Panc1 (cell line): ENCODE measurements at places on chromosomes 1 and 21.

- H3K4me1 ChIP-seq: no peaks in the 10 kb centered on the region
- DNase-seq: no peak
- H3K27ac ChIP-seq: no peak overlapping the region
- no peaks in the 10 kb centered on the region for H3K27me3 ChIP-seq
Observed at GRCh38 chr1:26553942-26554682, 24.6 kb downstream of the RPS6KA1 start.

- no peaks in the 10 kb centered on the region for H3K27me3 ChIP-seq
- peaks cover 16% of the 10 kb centered on the region for H3K4me1 ChIP-seq
- no peak overlapping the region for H3K4me3 ChIP-seq
- no peak for DNase-seq
- H3K36me3 ChIP-seq: no peaks in the 10 kb centered on the region
Observed at GRCh38 chr1:155499953-155500639, 62.5 kb downstream of the ASH1L start.

- H3K4me1 ChIP-seq: no peaks in the 10 kb centered on the region
- H3K27ac ChIP-seq: no peak overlapping the region
- no peaks in the 10 kb centered on the region for H3K27me3 ChIP-seq
- no peaks in the 10 kb centered on the region for H3K36me3 ChIP-seq
- H3K4me3 ChIP-seq: no peak overlapping the region
Observed at GRCh38 chr1:89396902-89397301, 33.0 kb downstream of the GBP6 start.

DNA sequence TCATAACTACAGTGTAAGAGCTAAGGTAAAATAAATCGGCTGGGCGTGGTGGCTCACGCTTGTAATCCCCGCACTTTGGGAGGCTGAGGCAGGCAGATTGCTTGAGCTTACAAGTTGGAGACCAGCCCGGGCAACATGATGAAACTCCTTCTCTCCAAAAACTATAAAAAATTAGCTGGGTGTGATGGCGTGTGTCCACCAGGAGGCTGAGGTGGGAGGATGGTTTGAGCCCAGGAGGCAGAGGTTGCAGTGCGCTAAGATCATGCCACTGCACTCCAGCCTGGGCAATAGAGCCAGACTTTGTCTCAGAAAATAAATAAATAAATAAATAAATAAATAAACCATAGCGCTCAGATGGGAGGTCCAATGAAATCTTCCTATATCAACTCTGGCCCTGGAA, 16.7 kb upstream of the FAM110D start:
- H3K36me3 ChIP-seq: no peaks in the 10 kb centered on the region
- no peak for DNase-seq
- peak overlapping the region; percentile 35; the same call in 1 of the 2 replicates for H3K27ac ChIP-seq
- H3K27me3 ChIP-seq: no peaks in the 10 kb centered on the region
- peak overlapping the region; percentile 43 for H3K4me3 ChIP-seq

GRCh38 chr1:109642626-109643025, 13.3 kb upstream of the GSTM4 start:
- peaks cover 8% of the 10 kb centered on the region; the same call in 1 of the 2 replicates for H3K4me1 ChIP-seq
- no peak overlapping the region for H3K4me3 ChIP-seq
- H3K36me3 ChIP-seq: no peaks in the 10 kb centered on the region
- no peak overlapping the region for H3K27ac ChIP-seq
- DNase-seq: no peak
- H3K27me3 ChIP-seq: no peaks in the 10 kb centered on the region

DNA sequence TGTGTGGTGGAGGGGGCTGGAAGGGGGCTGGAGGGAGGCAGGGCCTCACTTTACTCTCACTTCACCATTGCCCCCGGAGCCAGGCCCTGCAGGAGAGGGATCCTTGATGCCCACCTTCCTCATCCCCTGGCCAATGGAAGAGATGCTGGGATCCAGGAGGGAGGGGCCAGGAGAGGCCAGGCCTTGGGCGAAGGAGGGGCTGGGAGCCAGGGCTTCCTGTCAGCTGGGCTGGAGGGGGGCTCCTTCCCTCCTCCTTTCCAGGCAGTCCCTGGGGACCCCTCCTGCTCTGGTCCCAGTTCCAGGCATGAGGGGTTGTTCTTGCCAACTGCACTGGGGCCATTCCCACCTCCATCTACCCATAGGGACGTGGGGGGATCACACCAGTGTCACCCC, 5.7 kb downstream of the AHDC1 start:
- H3K27ac ChIP-seq: no peak overlapping the region
- no peaks in the 10 kb centered on the region for H3K36me3 ChIP-seq
- no peak overlapping the region for H3K4me3 ChIP-seq
- DNase-seq: no peak

DNA sequence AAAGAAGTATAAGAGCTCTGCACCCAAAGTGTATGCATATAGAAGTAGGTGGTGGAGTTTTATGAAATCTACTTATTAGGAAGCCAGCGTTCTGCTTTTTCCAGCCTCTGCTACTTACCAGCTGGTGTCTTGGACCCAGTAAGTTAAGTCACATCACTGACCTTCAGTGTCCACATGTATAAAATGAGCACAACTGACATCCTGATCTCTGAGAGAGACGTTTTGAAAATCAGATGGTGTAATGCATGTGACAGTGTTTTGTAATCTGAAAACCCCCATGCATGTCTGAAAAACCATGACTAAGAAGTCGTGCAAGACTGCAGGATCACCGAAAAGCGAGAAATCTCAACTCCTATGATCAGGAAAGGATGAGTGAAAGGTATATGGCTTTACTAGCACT, 2.0 kb downstream of the CR1 start:
- H3K4me1 ChIP-seq: no peaks in the 10 kb centered on the region
- H3K36me3 ChIP-seq: no peaks in the 10 kb centered on the region
- no peak overlapping the region for H3K4me3 ChIP-seq
- H3K27ac ChIP-seq: no peak overlapping the region

- no peaks in the 10 kb centered on the region for H3K4me1 ChIP-seq
- H3K27ac ChIP-seq: no peak overlapping the region
- H3K4me3 ChIP-seq: no peak overlapping the region
- DNase-seq: no peak
- no peaks in the 10 kb centered on the region; the same call in 1 of the 2 replicates for H3K36me3 ChIP-seq
- peaks cover 3% of the 10 kb centered on the region; the same call in 1 of the 2 replicates for H3K27me3 ChIP-seq
Observed at GRCh38 chr1:153233448-153233847, 16.1 kb downstream of the PRR9 start.

DNA sequence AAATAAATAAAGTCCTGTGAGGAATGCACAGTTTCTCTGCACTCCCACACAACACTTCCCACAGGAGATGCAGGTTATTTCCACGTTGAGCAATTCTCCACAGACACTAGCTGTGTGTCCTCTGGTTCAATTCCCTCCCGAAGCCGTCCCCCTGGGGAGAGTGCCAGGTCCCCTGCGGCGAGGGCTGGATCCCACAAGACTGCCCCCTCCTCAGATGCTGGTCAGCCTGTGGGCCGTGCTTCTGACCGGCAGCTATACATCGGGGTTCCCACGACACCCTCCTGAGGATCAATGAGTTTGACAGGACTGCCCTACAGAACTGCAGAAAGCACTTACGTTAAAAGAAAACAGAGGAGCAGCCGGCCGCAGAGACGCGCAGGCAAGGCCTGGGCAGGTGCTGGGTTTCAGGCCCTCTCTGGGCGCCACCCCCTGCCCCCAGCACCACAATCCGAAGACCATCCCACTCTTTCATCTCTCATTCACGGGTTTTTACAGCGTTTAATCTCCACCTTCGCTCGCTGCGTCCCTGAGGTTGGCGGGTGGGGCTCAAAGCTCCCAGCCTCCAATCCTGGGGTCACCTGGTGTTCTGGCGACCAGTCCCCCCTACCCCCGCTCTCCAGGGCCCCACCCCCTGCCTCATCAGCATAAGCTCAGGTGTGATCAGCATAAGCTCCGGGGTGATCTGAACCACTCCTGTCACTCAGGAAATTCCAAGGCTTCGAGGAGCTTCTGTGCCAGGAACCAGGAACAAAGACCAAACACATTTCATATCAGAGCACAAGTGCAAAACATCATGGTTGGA, 9.3 kb downstream of the SLC35E2B start:
- peaks cover 36% of the 10 kb centered on the region for H3K4me1 ChIP-seq
- H3K27ac ChIP-seq: no peak overlapping the region
- H3K36me3 ChIP-seq: no peaks in the 10 kb centered on the region

- H3K4me1 ChIP-seq: peaks cover 5% of the 10 kb centered on the region; the same call in 1 of the 2 replicates
- no peak overlapping the region for H3K4me3 ChIP-seq
- no peak for DNase-seq
- H3K36me3 ChIP-seq: peaks cover 7% of the 10 kb centered on the region; the same call in 1 of the 2 replicates
Observed at GRCh38 chr21:34874684-34875513, 174.2 kb downstream of the RUNX1 start.

DNA sequence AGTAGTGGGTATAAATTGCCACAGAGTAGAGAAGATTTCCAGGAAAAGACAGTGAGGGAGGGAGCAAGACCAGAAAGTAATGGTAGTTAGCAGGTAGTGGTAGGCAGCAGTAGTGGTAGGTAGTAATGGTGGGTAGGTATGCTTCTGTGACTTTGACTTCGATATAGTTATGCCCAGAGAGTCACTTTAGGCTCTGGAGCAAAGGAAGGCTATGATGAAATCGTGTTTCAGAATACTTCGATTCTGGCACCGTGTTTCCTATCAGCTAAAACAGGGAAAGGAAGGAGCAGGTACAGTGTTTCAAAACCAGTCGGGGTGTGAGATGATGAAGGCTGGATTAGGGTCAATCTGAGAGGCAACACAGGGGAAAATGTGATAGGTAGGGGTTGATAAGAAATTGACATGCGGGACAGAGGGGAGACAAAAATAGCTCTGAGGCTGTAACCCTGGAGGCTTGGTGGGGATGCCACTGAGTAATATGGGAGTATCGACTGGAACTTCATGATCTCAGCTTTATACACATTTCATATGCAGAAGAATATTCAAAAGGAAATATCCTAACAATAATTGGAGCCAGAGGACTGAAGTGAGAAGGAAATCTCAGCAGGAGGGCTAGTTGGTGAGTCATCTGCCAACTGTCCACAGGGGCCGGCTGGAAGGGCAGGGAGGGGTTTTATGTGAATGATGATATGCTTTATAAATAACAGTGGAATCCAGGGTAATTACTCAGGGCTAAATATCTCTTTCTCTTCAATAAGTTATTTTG, 25.2 kb upstream of the TRIM45 start:
- no peaks in the 10 kb centered on the region for H3K27me3 ChIP-seq
- H3K36me3 ChIP-seq: no peaks in the 10 kb centered on the region
- H3K4me3 ChIP-seq: no peak overlapping the region
- no peaks in the 10 kb centered on the region; the same call in 1 of the 2 replicates for H3K4me1 ChIP-seq

DNA sequence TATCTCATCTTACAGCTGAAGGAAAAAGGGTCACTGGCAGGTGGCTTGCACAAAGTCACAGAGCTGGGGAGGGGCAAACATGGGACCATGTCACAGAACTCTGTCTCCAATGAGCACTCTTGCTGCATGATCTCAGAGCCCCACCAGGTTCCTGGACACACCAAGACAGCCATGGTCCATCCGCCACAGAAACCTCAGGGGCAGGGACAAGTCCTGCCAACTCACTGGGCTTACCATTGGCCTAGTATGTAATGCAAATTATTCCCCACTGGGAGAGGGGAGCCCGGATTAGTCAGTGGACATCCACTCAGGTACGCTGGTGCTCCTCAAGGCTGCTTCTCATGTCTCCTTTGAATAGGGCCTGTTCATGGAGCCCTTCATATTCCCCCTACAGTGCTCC, 14.2 kb downstream of the S100A7A start:
- no peak overlapping the region for H3K27ac ChIP-seq
- no peaks in the 10 kb centered on the region for H3K36me3 ChIP-seq
- no peaks in the 10 kb centered on the region; the same call in none of the 2 replicates for H3K27me3 ChIP-seq
- no peak overlapping the region for H3K4me3 ChIP-seq
- DNase-seq: no peak
- H3K4me1 ChIP-seq: no peaks in the 10 kb centered on the region

GRCh38 chr1:107648071-107648470, 316.9 kb downstream of the VAV3 start:
- no peaks in the 10 kb centered on the region for H3K4me1 ChIP-seq
- no peak overlapping the region for H3K27ac ChIP-seq
- no peak for DNase-seq
- no peaks in the 10 kb centered on the region for H3K36me3 ChIP-seq

GRCh38 chr1:201022820-201023516, 546 bp downstream of the KIF21B start:
- no peak for DNase-seq
- no peaks in the 10 kb centered on the region for H3K36me3 ChIP-seq
- no peak overlapping the region for H3K27ac ChIP-seq
- peaks cover 7% of the 10 kb centered on the region; the same call in 1 of the 2 replicates for H3K27me3 ChIP-seq
- H3K4me3 ChIP-seq: no peak overlapping the region

DNA sequence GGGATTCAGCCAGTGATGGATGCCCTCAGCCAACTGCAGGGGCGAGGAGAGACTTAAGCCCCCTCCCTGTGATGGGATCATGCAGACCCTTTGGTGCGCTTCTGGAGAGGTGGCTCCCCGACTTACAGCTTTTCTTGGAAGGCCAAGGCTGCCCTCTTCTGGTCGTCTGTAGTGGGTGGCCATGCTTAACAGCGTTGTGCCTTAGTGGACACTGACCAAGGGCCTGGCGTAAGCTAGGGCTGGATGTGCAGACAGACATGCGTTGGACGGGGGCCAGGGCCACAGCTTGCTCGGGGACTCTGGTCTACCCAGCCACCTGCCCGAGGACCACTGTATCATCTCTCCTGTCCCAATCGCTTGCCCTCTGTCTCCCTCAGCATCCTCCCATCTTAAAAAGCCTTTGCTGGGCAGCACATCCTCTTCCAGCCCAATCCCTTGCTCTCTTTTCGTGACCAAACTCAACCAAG, 5.5 kb downstream of the AZIN2 start:
- no peaks in the 10 kb centered on the region; the same call in 1 of the 2 replicates for H3K4me1 ChIP-seq
- H3K27me3 ChIP-seq: no peaks in the 10 kb centered on the region; the same call in 1 of the 2 replicates
- H3K36me3 ChIP-seq: no peaks in the 10 kb centered on the region; the same call in 1 of the 2 replicates

- no peaks in the 10 kb centered on the region for H3K36me3 ChIP-seq
- DNase-seq: no peak
- H3K27ac ChIP-seq: no peak overlapping the region
- no peaks in the 10 kb centered on the region for H3K27me3 ChIP-seq
Observed at GRCh38 chr1:60488847-60489246, 415.3 kb upstream of the C1orf87 start.

GRCh38 chr1:154459080-154459479, 42.9 kb upstream of the TDRD10 start:
- no peak overlapping the region for H3K4me3 ChIP-seq
- DNase-seq: no peak
- H3K27me3 ChIP-seq: no peaks in the 10 kb centered on the region
- H3K4me1 ChIP-seq: peaks cover 7% of the 10 kb centered on the region
- H3K36me3 ChIP-seq: no peaks in the 10 kb centered on the region

DNA sequence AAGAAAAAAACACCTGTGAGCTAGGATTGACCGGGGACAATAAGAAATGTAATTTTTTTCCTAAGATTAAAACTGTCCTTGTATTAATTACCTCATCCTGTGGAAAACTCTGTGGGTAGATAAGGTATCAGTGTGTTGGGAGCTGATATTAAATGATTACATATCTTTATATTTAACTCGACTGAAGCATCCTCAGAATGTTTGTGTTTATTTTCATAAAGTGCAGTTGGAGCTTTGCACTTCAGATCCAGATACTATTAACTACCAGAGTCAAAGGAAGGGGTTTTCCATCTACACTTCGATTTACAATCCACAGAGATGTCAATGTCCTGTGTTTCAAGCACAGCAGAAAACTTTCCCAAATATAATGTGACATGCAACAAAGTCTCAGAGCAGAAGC, 164.5 kb downstream of the NR5A2 start:
- no peaks in the 10 kb centered on the region for H3K36me3 ChIP-seq
- H3K4me3 ChIP-seq: no peak overlapping the region
- no peaks in the 10 kb centered on the region for H3K27me3 ChIP-seq
- DNase-seq: no peak

GRCh38 chr1:235416662-235417049, 49.4 kb downstream of the TBCE start:
- H3K36me3 ChIP-seq: no peaks in the 10 kb centered on the region; the same call in 1 of the 2 replicates
- no peak for DNase-seq
- H3K4me1 ChIP-seq: peaks cover 35% of the 10 kb centered on the region
- H3K27ac ChIP-seq: peak overlapping the region; percentile 83
